ENCODE measurements at places on chromosomes 12 and 14.

GRCh38 chr12:124098887-124099286 is 125.9 kb downstream of the ZNF664 start:
- DNase-seq: no peak

GRCh38 chr14:96660667-96661066 is 136.5 kb upstream of the VRK1 start:
- no peak for DNase-seq

GRCh38 chr12:95533985-95534384 is 17.3 kb downstream of the USP44 start:
- DNase-seq: no peak

DNA sequence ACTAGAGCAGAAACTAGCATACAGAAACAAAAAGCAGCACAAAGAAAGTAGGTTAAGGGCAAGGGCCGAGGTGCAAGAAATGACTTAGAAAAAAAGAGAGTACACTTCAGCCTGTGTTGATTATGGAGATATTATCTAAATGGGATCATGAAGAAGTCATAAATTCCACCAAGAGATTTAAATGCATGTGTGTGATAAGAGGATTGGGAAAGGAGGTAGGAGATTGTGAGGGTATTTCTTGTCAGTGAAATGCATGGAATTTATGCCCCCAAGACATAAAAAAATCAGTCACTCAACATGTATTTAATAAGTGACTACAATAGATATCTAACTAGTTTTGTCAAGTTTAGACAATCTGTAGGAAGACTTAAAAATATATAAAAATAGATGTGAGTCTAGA is 976.2 kb upstream of the LRFN5 start:
- DNase-seq: no peak

GRCh38 chr14:43795600-43796228 is 711.4 kb downstream of the FSCB start:
- no peak for DNase-seq

- DNase-seq: no peak
These were observed 65.2 kb downstream of the ADGRD1 start for GRCh38 chr12:131018808-131019397.

DNA sequence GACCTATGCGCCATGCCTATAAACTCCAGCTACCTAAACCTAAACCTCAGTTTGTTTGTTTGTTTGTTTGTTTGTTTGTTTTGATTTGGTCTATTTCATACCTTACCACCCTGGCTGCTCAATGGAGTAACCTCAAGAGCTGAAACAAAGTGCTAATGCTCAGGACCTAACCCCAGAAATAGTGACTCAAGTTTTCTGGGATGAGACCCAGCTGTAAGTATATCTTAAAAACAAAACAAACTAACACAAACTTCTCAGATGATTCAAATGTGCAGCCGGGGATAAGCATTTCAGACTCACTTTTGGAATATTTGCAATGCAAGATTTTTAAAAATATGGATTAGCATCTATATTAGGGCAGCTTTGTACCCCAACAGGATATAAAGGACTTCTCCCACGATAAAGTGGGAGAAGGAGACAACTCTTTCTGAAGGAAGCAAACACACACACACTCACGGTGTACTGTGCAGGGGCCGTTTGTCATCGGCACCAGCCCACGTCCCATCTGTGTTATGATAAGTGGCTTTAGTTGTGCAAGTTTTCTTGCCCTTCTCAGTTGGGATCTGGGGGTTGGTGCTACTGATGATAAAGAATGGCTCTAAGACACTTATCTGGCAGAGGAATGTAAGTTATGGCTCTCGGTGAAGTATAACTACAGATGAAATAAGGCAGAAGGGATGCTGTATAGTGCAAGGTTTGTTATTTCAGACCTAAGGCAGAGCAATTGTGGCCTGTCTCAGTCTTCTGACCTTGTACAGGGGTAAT is 516.7 kb upstream of the TMEM132C start:
- DNase-seq: no peak

- no peak for DNase-seq
These were observed 45.0 kb downstream of the NOPCHAP1 start for GRCh38 chr12:105030820-105031807.

GRCh38 chr12:68812553-68813241 is 4.7 kb downstream of the MDM2 start:
- DNase-seq: no peak

GRCh38 chr12:56839915-56840325 is 76.8 kb downstream of the HSD17B6 start:
- DNase-seq: no peak

DNA sequence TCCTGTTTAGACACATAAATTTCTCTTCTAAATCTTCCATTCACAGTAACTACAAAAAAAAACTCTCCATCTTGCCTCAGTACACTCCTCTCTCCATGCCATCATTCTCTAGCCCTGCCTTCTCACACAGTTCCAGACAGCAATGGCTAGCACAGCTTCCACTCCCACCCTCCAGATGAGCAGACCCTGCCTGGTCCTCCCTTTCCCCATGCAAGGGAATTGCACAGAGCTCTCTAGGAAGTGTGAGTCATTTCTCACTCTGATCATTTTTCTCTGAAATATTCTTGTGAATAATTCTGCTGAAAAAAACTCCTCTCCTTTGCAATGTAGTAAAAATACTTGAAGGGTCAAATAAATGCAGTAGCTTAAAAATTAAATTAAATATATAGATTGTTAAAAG is 170.6 kb downstream of the BMP4 start:
- no peak for DNase-seq

GRCh38 chr14:100176811-100177327 is 17.4 kb upstream of the DEGS2 start:
- no peak for DNase-seq

GRCh38 chr12:128933926-128934325 is 80.6 kb downstream of the GLT1D1 start:
- DNase-seq: no peak

DNA sequence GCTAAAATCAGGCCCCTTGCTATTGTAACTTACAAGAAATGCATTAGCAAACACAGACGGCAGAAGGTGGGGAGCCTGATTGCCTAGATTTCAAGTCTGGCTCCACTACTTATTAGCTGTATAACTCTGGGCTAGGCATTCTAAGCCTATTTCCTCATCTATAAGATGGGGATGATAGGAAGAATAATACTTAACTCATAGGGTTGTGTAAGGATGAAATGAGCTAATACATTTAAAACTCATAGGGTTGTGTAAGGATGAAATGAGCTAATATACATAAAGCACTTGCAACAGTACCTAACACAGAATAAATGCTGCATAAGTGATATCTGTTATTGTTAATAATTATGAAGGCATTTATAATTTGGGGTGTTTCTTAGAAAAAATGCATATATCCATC is 60.1 kb upstream of the DIO2 start:
- no peak for DNase-seq

- no peak for DNase-seq
These were observed 16.7 kb downstream of the GRIP1 start for GRCh38 chr12:66662179-66662578.

DNA sequence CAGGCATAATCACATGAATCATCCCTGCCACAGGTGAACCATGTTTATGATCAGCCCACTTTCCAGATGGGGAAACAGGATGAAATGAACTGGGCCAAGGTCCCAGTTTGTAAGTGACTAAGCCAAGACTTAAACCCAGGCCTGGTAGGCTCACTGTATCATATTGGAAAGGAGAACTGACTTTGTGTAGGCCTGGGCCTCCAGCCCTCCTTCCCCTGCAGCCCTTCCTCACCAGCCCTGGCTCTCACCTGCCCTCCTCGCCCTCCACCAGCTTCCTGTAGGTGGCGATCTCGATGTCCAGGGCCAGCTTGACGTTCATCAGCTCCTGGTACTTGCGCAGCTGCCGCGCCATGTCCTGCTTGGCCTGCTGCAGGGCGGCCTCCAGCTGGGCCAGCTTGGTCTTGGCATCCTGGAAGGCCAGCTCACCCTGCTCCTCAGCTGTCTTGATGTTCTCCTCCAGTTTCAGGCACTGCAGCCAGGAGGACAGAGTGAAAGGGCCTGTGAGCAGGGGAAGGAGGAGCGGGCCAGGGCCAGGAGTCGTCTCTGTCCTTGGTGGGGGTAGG is 19.8 kb downstream of the KRT80 start:
- no peak for DNase-seq

DNA sequence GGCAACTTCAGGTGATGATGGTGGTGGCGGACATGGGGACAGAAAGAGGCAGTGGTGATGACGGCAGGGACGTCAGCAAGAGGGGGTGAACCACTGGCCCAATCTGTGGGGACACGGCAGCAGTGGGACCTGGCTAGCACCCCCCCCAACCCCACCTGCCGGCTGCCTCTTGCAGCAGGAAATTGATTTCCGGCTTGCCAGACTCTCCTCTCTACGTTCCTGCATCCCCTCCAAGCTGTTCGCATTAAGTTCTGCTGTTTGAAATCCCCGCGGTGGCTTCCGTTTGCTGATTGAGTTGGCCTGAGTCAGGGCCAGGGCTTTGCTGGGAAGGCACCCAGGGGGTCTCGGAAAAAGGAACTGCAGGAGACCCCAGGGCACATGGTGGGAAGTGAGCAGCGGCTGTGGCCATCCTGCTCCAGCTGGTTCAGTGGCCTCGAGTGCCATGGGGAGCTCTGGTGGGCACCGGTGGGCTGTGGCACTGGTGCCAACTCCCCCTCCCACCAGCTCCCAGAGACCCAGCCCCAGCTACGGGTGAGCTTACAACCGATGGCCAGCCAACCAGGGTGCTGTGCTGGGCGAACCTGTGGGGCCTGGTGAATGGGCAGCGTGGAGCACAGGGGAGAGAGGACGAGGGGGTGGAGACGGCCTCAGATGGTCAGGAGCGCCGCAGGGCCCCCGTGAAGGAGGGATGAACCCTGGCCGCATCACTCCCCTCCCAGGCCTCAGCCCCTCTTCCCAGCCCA is 14.6 kb upstream of the NUDT14 start:
- DNase-seq: no peak

- DNase-seq: no peak
These were observed 409.9 kb upstream of the SOX5 start for GRCh38 chr12:24359418-24359817.

DNA sequence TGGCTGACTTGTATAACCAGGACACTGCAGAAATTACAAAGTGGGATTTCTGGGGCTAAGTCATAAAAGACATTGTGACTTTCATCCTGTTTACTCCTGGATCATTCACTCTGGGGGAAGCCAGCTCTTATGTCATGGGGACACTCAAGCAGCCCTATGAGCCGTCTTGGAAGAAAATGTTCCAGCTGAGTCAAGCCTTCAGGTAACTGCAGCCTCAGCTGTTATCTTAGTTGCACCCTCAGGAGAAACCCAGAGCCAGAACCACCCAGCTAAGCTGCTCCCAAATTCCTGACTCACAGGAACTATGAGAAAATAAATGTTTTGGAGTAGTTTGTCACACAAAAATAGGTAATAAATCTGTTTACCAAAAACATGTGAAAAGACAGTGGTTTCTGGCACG is 43.1 kb upstream of the GXYLT1 start:
- DNase-seq: no peak

GRCh38 chr12:49264466-49264872 is 413 bp upstream of the TUBA1C start:
- DNase-seq: peak; percentile 44

DNA sequence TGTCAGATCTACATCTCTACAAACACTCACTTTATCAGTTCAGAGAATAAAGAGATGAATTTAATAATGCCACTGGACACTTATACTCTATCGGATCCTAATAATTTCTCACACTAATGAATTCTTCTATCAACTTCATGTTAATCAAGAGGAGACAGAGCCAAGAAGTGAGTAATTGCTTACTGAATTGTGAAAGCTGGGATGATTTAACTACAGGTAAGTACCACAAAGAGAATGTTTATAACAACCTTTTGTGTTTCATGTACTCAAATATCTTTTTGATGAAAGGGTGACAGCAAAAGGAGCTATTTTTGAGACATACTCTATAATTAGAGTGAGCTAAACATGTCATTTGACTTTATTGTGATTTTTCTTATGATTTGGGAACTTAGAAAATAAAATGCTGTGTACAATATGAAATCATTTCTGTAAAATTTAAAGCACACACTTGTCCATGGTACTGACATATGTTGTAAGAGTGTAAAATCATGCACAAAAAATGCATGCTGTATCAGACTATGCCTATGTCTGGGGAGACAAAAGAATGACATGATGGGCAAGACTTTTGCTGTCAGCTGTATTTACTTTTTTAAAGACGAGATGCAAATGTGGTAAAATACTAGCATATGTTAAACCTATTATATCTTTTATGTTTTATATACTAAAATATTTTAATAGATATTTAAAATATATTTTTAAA is 361.2 kb downstream of the CCER1 start:
- DNase-seq: no peak

- peak; percentile 76 for DNase-seq
These were observed 46.3 kb upstream of the FBXO21 start for GRCh38 chr12:117236456-117237001.

DNA sequence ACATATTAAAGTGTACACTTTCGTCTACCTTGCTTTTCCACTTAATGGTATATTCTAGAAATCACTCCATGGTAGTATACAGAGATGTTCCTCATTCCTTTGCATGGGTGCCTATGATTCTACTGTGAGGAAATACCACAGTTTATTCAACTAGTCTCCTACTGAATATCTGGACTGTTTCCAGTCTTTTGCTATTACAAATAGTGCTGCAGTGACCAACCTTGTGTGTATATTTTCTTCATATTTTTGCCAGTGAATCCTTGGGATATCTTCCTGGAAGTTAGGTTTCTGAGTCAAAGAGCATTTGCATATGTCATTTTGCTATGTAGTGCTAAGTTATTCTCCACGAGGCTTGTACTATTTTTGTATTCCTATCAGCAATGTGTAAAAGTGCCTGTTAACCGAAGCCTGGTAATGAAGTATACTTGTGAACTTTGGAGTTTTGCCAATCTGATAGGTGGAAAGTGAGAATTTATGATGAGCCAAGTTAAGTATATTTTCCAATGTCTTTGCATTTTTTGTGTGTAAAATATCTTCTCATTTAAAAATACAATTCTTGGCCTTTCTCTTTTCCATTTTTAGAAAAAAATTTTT is 31.3 kb upstream of the TMEM263 start:
- DNase-seq: no peak

DNA sequence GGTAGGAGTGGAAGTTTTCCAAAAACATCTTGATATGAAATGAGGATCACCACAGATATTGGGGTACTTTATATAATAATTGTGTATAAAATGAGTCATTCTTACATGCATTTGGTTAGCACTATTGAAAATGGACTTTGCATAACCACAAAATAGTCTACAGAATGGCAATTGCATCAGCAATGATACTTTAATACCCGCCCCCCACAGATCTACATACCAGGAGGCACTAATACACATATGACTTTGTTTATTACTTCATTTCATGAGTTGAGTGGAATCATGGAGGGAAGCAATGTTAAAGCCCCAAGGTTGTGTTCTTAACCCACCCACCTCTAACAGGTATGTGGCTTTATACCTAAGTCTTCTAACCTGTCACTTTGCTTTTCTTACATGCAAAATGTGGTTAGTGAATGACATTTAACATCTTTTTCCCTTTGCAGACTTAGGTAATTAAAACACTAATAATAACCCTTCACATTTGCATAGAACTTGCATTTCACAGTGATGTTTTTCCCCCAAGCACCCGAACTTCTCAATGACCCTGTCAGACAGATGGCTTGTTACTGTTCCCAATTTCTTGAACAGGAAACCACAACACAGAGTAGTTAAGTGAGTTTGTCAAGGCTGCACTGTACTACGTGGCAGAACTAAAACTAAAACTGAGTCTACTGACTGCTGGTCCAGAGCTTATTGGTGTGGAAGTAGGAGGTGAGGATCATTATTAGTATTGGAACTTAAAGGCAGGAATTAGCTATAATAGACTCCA is 101.9 kb downstream of the NPAS3 start:
- DNase-seq: no peak

- DNase-seq: no peak
These were observed 288.2 kb downstream of the PAWR start for GRCh38 chr12:79402606-79403005.

GRCh38 chr14:56555921-56556570 is 23.6 kb upstream of the TMEM260 start:
- DNase-seq: peak; percentile 56

Measured in NCI-H2171 (cell line).